ENCODE measurements at places on chromosomes 5 and 9.
A peak's percentile ranks its signal among the peaks of the same experiment; 100 is the strongest.

DNA sequence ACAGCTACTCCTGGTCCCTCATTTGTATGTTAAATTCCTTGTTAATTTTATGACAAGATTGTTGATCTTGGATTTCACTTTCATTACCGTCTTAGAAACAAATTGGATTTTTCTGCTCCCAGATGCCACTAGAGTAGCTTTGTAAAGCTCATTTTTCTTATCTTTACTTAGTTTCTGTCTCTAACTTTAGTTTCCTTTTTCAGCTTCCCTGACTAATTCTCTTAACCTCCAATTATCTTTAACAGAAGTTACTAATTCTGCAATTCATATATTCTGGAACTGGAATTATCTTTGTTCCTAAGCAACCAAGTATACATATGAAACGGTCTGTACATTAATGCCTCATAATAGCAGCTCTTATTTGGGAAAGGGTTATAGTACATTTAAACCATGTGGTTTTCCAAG, 16.7 kb downstream of the ITGA1 start:
- no peak for DNase-seq

GRCh38 chr5:171421331-171422262, 2.1 kb downstream of the FGF18 start:
- no peak for DNase-seq

GRCh38 chr9:97462914-97463313, 38.6 kb upstream of the TMOD1 start:
- DNase-seq: no peak

- no peak for DNase-seq
These were observed 1640.2 kb upstream of the WWC1 start for GRCh38 chr5:166651234-166651633.

DNA sequence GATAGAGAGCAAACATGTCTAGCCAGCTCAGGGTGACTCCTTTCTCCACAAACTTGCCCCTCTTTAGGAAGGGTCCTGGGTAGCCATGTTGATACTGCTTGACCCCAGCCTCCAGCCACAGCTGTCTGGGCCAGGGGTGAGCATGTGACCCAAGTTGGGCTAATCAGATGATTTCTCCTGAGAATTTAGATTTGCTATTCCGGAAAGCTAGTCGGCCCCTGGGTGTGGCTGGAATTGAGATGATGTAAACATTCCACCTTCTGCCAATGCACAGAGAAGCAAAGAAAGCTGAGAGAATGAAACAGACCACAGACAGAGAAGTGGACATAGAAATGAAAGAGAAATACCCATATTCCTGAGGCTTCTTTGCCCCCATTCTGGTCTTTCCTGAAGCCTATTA, 17.8 kb upstream of the B4GALT1 start:
- no peak for DNase-seq

DNA sequence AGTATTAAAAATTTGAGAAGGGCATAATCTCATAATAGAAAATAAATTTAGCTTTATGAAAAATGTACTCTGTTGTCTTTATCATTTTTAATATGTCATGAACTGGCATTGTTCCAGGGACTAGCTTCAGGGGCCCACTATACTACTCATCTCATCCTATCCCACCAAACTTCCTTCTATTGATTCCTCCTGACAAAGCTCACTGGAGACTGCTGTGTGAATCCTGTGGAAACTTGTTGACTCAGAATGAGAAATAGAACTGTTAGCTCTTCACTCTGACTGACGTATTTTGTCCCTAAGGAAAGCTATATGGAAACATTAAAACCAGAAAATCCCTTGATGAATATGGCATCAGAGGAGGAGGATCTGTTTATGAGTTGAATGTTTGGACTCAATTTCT, 29.8 kb upstream of the BNIP1 start:
- no peak for DNase-seq

GRCh38 chr9:123108976-123109375, 75.5 kb downstream of the GPR21 start:
- DNase-seq: no peak

DNA sequence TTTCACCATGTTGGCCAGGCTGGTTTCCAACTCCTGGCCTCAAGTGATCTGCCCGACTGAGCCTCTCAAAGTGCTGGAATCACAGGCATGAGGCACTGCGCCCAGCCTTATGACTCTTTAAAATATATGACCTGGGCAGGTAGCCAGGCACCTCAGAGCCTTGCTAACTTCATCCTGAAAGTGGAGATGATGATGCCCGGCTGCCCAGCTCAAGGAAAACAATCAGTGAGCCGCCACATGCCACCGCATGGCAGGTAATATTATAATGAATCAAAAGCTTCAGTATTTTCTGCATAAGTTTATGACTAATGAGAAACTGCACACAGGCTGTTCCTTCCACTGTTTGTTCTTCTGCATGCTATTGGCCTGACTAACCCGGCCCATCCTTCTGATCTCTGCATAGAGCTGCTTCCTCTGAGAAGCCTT, 30.4 kb upstream of the DMRT1 start:
- DNase-seq: no peak

DNA sequence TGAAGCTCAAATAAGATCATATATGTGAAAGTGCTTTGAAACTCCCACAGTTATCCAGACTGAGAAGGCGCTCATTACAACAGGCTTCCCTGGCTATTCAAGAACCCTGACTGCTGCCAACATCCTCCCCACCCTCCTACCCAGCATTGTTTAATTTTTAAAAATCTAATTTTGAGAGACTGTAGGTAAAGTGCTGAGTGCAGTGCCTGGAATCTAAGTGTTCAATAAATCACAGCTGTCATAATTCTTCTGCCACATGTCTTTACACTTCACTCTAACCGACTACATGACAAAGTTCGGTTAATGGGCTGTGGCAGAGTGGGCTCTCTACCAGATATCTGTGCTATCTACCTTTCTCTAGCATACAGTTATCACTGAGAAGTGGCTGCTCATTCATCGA, 255.6 kb upstream of the C9orf72 start:
- DNase-seq: no peak

DNA sequence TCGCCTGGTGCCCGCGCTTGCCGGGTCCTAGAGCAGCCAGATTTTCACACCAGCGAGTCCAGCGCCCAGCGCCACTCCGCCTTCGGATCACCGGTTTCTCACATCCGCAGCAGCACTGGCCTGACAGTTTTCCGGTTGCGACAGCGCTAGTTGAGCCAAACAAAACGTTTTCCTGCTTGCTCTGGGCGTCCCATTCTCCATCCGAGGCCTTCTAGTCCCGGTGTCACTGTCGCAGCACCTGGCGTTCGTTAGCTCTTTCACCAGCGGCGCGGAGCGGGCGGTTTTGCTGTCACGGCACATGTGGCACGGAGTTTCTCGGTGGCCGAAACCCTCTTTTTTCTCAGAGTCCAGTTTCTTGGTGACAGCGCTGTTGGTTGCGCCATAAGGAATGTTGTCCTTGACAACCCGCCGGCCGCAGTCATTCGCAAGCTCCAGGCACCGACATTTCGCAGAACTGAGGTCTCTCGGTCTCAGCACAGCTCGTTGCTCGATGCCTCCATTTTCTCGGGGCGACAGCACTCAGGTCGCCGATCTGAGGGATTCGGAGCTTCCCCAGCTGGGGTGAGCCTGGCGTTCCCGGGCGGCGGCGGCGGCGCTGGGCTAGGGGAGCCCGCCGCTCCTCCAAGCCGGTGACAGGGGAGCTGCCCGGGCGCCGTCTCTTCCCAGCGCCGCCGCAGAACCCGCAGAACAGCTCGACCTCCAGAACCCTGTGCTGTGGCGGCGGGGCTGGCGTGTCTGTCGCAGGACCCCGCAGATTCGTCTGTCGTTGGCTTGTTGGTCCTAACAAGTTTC, 47.8 kb downstream of the ANXA2R start:
- DNase-seq: peak; percentile 51

DNA sequence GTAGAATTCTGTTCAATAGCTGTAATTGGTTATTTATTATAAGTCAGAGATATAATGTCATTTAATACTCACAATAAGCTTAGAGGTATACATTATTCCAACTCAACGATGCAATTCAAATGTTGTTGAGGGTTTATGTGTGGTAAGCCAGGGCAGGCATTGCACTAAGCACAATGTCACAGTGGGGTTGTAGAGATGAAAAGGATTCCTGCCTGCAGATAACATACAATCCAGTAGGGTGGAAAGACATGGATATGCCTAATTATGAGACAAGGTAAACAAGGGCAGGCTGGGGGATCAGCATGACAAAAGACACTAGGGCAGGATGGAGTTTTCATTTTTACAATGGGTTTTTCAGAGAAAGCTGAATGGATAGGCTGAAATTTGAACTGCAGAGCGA, 98.7 kb upstream of the PALM2AKAP2 start:
- no peak for DNase-seq

DNA sequence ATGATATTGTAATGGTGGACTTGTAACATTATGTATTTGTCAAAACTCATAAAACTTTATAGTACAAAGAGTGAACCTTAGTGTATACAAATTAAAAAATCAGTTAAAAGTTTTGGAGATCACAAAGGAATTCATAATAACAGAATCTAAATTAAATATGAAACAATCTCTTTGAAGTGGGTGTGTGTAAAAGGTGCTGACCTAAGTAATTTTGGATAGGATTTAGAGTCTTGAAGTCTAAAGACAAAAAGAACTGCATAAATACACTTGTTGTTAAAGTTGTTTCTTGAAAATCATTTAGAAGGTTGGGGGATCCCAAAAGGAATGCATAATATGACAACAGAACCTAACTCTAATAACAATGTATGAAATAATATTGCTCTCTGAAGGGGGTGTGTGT, 295.5 kb downstream of the PRR16 start:
- no peak for DNase-seq

DNA sequence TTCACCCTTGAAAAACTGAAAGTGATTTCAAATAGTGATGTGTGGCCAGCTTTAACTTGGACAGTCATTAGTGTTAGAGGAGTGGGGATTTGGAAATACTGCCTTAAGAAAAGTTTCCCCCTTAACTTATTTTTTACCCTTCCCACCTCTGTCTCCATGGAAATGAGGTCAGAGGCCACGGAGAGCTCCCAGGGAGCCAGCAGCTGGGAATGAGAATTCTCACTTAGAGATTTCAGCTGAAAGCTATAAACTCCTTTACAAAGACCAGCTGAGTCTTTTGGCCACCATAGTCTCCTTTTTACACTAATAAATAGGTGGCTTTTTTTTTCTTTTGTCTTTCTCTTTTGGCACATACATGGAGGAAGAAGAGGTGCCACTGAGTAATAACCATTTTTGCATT, 45.7 kb upstream of the PIK3R1 start:
- DNase-seq: no peak

GRCh38 chr9:112869917-112870316, 20.8 kb downstream of the SLC46A2 start:
- no peak for DNase-seq

DNA sequence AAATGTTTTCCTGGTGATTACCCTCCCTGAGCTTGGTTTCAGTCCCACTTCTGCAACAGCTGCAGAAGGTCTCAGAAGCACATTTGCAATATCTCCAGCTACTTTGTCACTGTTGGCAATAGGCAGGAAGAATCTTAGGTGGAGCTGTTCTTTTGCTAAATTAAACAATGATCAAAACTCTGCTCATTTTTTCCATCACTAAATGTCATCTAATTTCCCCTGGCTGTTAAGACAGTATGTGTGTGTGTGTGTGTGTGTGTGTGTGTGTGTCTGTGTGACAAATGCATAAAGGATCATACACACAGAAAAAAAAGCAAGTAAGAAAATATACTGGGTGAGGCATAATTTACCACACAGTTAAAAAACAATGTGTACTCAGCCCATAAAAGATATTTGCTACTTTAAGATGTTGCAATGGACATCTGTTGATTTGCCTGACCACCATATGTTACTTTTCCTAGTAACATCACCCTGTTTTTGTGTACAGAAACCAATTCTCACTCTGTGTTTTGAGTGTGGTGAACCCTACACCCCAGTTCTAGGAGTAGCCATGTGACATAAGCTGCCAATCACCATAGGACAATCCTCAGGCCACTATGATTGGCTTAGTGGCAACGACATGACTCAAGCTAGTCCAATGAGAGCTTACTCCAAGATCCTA, 572.6 kb upstream of the CLINT1 start:
- DNase-seq: no peak

DNA sequence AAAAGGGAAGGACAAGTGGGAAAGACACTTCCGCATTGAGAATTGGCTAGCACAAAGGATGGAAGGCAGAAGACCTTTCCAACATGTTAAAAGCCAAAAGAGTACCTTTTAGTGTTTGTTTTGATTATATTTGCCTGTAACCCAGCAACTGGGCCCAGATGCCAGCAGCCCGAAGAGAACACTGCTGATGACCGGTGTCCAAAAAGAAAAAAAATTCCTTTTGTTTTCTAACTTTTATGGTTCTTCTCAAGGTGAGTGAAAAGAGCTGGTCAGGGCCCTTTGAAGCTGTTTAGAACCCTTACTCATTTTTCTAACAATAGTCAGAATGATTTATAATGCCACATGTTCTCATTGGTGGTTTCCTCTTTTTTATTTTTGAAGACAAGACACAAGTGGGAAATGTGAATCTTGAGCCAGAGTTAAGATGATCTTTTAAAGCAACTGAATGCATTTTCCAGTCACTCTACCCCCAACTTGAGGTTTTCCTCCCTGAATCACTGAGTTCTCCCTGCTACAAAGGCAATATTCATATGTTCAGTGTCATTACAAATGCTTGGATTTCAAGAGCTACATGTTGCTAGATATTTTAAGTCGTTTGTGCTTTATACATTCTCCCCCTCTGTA, 32.3 kb upstream of the ZNF462 start:
- no peak for DNase-seq

DNA sequence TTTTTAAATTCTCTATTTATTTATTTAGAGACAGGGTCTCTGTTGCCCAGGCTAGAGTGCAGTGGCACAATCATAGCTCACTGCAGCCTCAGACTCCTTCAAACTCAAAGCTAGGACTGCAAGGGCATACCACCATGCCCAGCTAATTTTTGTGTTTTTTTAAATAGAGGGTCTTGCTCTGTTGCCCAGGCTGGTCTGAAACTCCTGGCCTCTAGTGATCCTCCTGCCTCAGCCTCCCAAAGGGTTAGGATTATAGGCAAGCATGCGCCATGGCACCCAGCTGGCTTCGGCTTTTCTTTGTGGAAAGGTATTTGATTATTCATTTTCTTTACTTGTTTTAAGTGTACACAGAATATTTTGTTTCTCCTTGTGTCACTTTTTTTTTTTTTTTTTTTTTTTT, 5.2 kb downstream of the ZNF346 start:
- no peak for DNase-seq

DNA sequence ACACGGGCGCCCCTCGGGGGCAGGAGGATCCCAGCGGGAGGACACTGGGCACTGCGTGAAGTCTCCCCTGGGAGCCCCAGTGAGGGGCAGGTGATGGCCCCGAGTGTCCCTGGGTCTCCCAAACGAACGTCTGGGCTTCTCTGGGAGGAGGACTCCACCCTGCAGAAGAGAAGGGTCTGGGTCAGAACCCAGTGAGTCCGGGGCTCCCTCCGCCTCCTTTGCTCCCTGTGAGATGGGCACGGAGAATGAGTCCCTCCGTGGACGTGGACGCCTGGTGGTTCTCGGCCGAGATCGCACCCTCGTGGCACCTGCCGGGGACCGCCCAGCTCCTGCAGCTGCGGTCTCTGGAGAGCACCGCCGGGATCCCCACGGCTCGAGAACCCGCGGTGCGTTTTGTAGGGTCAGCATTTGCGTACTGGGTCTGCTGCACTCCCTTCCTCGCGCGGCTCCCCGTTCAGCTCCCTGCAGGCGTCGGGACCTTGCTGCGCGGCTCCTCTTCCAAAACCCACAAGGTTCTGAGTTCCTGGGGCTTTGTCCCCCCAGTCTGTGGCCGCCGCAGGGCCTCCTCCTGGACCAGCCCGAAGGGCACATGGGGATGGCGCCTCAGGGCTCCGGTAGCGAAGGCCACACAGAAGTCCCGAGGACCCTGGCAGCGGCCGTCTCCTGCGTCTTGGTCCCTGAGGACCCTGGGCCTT, 10.2 kb upstream of the CEP72 start:
- no peak for DNase-seq

GRCh38 chr5:107088907-107089306, 581.8 kb downstream of the EFNA5 start:
- DNase-seq: no peak

GRCh38 chr5:156208271-156208670, 118.7 kb upstream of the SGCD start:
- no peak for DNase-seq

Measured in activated CD4-positive, alpha-beta T cell treated with anti-CD3 and anti-CD28 coated beads for 24 hours (primary cell).